Amygdala (tissue), 56 donors: ENCODE measurements at places on chromosomes 7 and 10.

- no peak for DNase-seq
Measured at GRCh38 chr10:7035126-7035761, 375.6 kb downstream of the SFMBT2 start.

GRCh38 chr7:97513326-97513725, 218.6 kb upstream of the TAC1 start:
- no peak for DNase-seq

DNA sequence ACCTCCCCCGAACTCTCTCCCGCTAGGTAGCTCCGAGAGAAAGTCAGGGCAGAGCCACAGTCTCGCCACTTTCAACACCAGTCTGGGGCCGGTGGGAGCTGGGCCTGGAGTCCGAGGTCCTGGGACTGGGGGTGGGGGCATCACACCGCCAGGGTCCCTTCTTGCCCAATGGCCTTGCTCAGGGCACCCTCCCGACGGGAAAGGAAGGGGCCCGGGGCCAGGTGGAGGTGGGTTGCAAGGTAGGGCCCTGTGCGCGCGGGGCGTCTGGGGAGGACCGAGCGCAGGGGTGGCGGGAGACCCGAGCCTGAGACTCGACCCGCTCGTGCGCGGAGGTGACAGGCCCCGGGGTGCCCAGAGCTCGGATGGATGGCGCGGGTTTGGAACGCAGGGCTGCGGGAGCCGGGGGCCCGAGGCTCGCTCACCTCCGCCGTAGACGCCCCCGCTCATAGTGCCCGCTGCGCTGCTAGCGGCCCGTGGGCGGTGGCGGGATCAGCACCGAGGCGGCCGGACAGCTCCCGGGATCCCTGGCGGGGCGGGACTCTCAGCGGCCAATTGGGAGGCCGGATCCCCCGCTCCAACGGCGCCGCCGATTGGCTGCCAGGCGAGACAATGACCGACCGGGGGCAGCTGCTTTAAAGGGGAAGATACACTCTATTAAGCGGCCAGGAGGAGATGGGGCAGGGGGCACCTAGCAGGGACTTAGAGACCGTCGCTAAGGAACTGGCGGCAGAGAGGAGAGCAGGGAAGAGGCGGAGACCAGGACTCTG, at the start of gene ACTL6B:
Gene ACTL6B (minus strand): TSS at position 541 of the 767 bp plus-strand sequence. CDS start 94 bp downstream, at position 447.
- no peak for DNase-seq

GRCh38 chr10:113808168-113808567, 45.7 kb downstream of the DCLRE1A start:
- no peak for DNase-seq

DNA sequence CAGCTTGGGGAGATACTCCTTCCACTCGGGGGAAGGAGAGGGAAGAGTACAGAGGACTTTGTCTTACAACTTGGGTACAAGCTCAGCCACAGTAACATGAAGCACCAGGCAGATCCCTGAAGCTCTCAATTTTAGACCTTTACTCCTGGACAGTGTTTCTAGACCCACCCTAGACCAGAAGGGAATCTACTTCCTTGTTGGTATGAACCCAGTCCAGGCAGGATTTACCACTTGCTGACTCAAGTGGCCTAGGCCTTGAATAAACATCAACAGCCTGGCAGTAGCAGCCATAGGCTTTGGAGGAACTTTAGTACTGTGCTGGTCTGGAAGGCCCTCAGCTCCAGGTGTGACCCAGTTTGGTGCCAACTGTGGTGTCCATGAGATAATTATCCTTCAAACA, 173.1 kb downstream of the ADRA2A start:
- no peak for DNase-seq

GRCh38 chr10:131806646-131807317, 94.0 kb upstream of the PPP2R2D start:
- DNase-seq: no peak

DNA sequence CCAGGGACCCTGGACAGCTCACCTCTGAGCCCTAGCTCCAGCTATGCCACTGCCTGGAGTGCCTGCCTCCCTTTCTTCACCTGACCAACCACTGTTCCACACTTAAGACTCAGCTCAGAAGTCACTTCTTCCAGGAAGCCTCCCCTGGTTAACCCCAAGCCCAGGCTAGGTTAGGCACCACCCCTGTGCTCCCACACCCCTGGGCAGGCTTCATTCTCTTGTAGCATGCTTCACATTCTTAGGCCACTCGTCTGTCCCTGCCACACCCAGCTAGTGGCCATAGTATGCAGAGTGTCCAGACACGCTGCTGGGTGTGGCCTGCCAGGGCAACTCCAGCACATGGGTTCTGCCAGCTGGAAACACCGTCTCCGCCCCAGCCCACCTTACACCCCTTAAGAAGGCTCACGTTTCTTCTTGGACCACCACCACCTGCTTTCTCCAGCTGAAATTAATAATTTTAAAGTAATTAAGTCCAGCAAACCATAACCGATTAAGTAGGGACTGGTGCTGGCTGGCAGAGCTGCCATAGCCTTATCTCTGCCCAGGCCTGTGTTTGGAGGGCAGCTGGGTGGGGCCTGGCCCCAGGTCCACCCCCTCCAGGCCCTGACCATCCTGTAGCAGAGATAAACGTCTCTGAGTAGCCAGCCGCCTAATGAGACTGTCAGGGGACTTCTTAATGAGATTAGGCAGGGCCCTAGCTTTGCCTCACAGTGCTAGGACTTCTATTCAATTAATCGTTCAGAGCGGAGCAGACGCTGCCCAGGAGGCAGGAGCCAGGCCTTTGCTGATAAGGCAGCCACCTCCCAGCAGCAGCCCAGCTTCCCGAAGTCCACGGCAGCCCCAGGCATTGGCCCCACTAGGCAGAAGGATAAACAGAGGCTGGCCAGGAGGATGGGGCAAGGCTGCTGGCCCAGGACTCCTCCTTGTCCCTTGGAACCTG, 20.5 kb downstream of the GRID1 start:
- no peak for DNase-seq

DNA sequence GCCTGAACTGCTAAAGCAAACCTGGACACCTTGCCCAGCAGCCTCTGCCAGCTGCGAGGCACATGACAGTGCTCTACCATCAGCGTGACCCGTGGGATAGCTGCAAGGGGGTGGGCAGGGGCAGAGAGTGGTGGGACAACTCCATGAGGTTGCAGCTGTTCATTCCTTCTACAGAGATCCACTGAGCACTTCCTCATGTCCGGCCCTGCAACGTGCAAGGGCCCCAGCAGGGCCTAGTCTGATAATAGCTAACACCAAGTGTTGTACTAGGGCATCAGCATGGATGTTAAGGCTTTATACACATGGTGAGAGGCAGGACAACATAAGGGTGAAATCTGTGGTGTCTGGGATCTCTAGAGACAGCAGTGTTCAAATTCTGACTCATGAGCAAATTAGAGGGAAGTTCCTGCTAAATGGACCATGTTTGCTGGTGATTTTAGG, 14.3 kb downstream of the NOD1 start:
- no peak for DNase-seq
